HS-5 (cell line): ENCODE measurements at places on chromosomes 5 and 9.

- DNase-seq, result no peak
Measured at GRCh38 chr9:134886413-134886913, 5.9 kb downstream of the FCN2 start.

GRCh38 chr5:151592855-151593408 is 1.8 kb upstream of the FAT2 start:
- DNase-seq, result no peak

DNA sequence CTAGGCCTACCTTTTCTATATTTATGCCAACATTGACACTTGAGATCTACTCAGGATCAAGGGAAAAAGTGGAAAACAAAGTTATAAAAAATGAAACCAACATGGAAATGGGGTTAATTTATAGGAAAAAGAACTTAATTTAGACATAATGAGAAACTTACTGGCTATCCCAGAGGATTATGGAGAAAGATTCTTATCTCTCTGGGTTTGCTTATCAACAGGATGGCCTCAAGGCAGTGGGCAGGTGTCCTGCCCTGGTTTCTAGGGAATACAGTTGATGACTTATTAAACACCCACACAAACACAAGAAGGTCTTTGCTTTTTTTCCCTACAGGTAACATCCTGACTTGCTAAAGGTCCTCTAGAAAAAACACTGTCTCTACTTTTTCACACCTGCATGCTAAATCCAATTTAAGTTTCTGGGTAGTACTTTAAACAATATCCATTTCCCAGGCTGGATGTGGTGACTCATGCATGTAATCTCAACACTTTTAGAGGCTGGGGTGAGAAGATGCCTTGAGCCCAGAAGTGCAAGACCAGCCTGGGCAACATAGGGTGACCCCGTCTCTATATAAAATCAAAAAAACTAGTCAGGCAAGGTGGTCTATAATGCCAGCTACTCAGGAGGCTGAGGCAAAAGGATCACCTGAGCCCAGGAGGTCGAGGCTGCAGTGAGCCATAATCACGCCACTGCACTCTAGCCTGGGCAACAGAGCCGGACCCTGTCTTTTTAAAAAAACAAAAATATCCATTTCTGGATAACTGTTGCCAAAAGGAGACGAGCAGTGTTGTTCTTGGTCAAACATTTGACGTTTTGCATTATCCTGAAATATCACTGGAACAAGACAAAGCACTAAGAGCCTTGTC is 6.6 kb upstream of the ZNF608 start:
- DNase-seq, result no peak

- no peak for DNase-seq
Measured at GRCh38 chr9:101421653-101422065, 13.9 kb downstream of the ALDOB start.

GRCh38 chr5:135218790-135219568 is 180.1 kb downstream of the MACROH2A1 start:
- no peak for DNase-seq

GRCh38 chr5:159005062-159005461 is 94.7 kb downstream of the EBF1 start:
- no peak for DNase-seq

DNA sequence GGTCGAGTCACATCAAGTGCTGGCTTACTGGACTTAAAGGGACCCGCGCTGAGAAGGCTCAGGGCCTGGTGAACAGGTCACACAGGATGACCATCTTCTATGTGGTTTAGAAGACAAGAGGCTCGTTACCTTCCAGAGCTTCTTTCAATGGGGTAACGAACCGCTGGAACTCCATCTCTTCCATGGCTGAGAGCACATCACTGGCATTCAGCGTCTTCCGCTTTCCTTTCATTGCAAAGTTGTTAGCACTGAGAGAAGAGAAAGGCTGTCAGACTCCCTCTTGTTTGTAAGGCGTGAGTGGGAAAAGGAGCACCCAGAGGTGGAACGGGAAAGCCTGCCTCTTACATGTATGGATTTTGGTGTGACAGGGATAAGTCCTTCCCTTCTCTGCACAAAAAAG is 994 bp downstream of the POLE3 start:
- DNase-seq, result no peak

DNA sequence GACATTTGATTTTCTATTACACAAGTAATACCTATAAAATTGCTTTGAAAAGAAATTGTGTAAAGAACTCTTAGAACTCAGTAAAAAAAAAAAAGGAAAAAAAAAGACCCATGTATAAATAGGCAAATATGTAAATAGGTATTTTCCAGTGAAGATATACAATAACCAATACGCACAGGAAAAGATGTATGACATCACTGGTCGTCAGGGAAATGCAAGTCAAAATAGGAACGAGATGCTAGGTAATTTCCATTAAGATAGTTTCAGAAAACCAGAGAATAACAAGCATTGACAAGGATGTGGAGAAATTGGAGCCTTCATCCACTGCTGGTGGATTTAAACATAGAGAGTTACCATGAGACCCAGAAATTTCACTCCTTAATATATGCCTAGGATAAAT is 708.8 kb downstream of the MTRR start:
- no peak for DNase-seq

DNA sequence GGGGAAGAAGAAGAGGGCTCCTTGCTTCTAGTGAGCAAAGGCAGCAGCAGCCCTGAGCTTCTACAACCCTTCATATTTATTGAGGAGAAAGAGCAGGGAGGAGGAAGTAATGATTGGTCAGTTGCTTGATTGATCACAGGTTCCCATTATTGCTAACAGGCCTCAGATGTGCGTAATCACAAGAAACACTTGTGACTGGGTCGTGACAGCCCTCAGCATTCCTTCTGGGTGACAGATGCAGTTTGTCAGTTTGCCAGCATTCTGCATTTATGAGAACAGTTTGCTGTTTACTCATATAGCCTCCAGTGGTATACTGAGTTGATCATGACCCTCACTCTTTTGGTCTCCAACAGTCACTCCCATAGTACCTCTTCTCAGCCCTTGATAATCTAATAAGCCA is 111.5 kb upstream of the TNC start:
- no peak for DNase-seq

DNA sequence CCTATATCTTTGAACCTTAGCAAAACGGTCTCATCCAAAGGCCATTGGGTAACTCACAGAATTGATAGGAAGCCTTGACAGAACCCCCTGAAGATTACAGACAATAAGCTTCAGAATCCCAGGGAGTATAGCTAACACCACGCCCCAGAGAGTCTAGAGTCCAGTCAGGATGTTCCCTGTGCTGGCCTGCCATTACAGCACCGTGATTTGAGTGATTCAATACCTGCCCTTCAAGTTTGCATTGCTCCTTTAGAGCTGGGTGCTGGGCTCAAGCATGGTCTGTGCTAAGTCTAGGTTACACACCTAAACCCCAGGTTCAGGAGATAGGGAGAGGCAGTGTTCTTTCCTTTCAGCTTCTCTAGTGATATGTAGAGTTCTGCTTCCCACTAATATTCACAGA is 90.5 kb downstream of the RASEF start:
- DNase-seq, result no peak

- DNase-seq, result no peak
Measured at GRCh38 chr5:132799392-132799791, 13.7 kb upstream of the SOWAHA start.
